ENCODE measurements at places on chromosomes 1 and 21. TPM values are rescaled to one million over a fixed set of nuclear protein-coding genes. Genes with fewer than 3 reads are reported as not detected.
A peak's percentile ranks its signal among the peaks of the same experiment; 100 is the strongest.

DNA sequence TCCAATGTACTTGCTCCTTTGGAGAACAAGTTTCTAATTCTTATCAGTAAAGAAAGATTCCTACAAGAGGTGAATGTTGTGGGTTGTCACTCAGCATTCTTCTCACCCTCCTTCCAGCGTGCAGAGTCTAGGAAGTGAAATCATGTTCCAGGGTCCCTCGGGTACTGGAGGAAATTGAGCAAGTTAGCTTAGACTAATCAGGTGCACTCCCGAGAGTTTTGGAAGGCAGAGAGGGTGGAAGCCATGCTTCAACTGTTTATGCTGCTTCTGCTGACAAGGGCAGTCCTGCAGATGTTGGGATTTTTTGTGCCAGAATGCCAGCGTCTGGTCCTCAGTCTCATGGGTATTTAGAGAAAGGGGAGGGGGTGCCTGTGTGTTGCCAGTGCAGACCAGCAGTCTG lies 5.3 kb upstream of the C1orf115 start:
- H3K27ac ChIP-seq = no peak overlapping the region
- DNase-seq = no peak
- H3K4me1 ChIP-seq = peaks cover under 1% of the 10 kb centered on the region

DNA sequence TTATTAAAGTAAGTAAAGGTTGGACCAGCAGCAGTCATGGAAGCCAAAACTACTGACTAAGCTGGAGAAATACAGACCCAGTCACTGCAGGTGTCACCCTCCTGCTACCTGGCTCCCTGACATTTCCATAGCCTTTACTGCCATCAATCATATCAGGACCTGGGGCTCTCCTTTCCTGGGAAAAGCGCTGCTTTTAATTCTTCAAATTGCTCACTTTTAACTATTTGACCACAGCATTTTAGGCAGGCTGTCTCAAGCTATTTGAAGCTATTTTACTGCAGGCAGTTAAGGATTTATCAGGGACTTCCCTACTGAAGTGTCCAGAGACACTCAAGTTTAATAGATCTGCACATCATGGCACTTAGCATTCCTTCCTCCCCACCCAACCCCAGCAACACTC lies 4.1 kb downstream of the IVL start:
- no peaks in the 10 kb centered on the region for H3K4me1 ChIP-seq
- no peak overlapping the region for H3K4me3 ChIP-seq
- H3K27ac ChIP-seq = no peak overlapping the region
- H3K27me3 ChIP-seq = no peaks in the 10 kb centered on the region
- no peaks in the 10 kb centered on the region for H3K36me3 ChIP-seq

GRCh38 chr1:77218477-77219165 lies 609 bp downstream of the PIGK start:
- peaks cover 2% of the 10 kb centered on the region for H3K4me1 ChIP-seq
- DNase-seq = peak; percentile 19
- H3K27me3 ChIP-seq = no peaks in the 10 kb centered on the region
- no peaks in the 10 kb centered on the region for H3K36me3 ChIP-seq
- H3K27ac ChIP-seq = peak overlapping the region; percentile 66

- H3K36me3 ChIP-seq = no peaks in the 10 kb centered on the region
- no peaks in the 10 kb centered on the region for H3K27me3 ChIP-seq
- no peaks in the 10 kb centered on the region for H3K4me1 ChIP-seq
Measured at GRCh38 chr1:178581351-178582303, 68.7 kb downstream of the TEX35 start.

- H3K36me3 ChIP-seq = no peaks in the 10 kb centered on the region
- peaks cover 5% of the 10 kb centered on the region for H3K4me1 ChIP-seq
- no peak overlapping the region for H3K4me3 ChIP-seq
- H3K27ac ChIP-seq = no peak overlapping the region
- no peak for DNase-seq
Measured at GRCh38 chr21:42120101-42120902, 49.2 kb downstream of the UMODL1 start.

DNA sequence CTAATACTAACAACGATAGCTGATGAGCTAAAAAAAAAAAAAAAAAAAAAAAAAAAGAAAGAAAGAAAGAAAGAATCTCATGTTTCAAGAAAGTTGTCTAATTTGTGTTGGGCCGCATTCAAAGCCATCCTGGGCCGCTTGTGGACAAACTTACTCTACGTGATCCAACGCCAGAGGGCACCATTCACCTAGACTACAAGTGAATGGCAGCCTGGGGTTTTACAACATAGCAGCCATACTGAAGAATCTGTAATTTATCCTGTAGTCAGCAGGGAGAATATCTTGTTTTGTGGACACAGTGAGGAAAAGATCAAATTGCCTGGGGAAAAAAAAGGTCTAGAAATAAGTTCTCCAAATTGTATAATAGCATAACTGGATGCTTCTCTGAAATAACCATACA lies 47.0 kb downstream of the CYP2J2 start:
- no peaks in the 10 kb centered on the region for H3K4me1 ChIP-seq
- DNase-seq = peak; percentile 45
- no peak overlapping the region for H3K4me3 ChIP-seq
- H3K27ac ChIP-seq = no peak overlapping the region
- no peaks in the 10 kb centered on the region for H3K36me3 ChIP-seq

DNA sequence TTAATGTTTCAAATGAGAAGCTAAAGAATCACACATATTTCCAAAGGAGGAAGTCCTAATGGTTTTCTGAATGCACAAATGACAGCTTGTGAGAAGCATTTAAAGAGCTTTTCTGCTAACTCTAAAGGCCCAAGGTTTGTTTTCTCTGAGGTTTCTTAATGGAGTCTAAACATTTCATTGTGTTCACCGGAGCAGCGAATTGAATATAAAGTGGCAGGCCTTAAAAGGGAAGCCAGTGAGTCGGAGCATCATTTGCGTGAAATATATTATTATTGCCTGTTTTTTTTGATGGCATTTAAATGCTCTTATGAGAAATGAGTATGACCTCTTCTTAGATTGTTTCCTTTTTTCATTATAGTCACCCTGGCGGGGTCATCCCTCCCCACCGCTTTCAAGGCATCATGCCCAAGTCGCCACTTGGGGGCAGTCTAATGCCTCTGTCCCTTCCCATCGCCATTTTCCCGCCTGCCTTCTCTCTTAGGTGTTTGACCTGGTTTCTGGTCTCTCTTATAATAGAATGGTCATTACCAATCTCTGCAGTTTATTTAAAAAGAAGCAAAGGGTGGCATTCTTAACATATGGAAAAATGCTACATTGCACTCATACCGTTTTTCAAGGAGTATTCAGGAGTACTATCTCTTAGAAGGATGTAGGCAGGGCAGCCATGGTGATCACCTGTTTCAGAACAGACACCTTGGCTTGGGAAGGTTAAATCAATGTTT lies 25.3 kb upstream of the OVAAL start:
- no peaks in the 10 kb centered on the region for H3K36me3 ChIP-seq
- no peak overlapping the region for H3K27ac ChIP-seq
- H3K27me3 ChIP-seq = no peaks in the 10 kb centered on the region
- H3K4me1 ChIP-seq = no peaks in the 10 kb centered on the region
- H3K4me3 ChIP-seq = no peak overlapping the region

- peaks cover 29% of the 10 kb centered on the region for H3K27me3 ChIP-seq
- H3K4me1 ChIP-seq = peaks cover 26% of the 10 kb centered on the region
- peak; percentile 96 for DNase-seq
- no peaks in the 10 kb centered on the region for H3K36me3 ChIP-seq
Measured at GRCh38 chr1:174968750-174969244, 30.9 kb upstream of the CACYBP start.

- no peak for DNase-seq
- no peaks in the 10 kb centered on the region for H3K27me3 ChIP-seq
- no peak overlapping the region for H3K4me3 ChIP-seq
- H3K4me1 ChIP-seq = no peaks in the 10 kb centered on the region
Measured at GRCh38 chr1:182739545-182739944, 50.0 kb upstream of the NPL start.

- no peak overlapping the region for H3K27ac ChIP-seq
- H3K36me3 ChIP-seq = peaks cover 14% of the 10 kb centered on the region
- no peaks in the 10 kb centered on the region for H3K4me1 ChIP-seq
- no peak overlapping the region for H3K4me3 ChIP-seq
- H3K27me3 ChIP-seq = no peaks in the 10 kb centered on the region
Measured at GRCh38 chr1:229448845-229449244, 15.0 kb upstream of the ACTA1 start.

GRCh38 chr1:195663549-195664280 lies 944.5 kb downstream of the KCNT2 start:
- peak; percentile 84 for DNase-seq
- no peak overlapping the region for H3K27ac ChIP-seq
- H3K4me1 ChIP-seq = no peaks in the 10 kb centered on the region
- H3K27me3 ChIP-seq = no peaks in the 10 kb centered on the region
- H3K4me3 ChIP-seq = no peak overlapping the region

GRCh38 chr1:81452693-81453366 lies 347.9 kb upstream of the ADGRL2 start:
- H3K27ac ChIP-seq = no peak overlapping the region
- H3K4me3 ChIP-seq = no peak overlapping the region
- no peaks in the 10 kb centered on the region for H3K36me3 ChIP-seq
- DNase-seq = peak; percentile 2
- H3K4me1 ChIP-seq = peaks cover 8% of the 10 kb centered on the region
- H3K27me3 ChIP-seq = no peaks in the 10 kb centered on the region

- no peak overlapping the region for H3K27ac ChIP-seq
- H3K4me1 ChIP-seq = peaks cover 11% of the 10 kb centered on the region
- peaks cover 12% of the 10 kb centered on the region for H3K36me3 ChIP-seq
Measured at GRCh38 chr1:22892789-22893188, 79.9 kb downstream of the LACTBL1 start.

GRCh38 chr21:41621513-41621912 lies 113.6 kb upstream of the TMPRSS2 start:
- H3K27ac ChIP-seq = no peak overlapping the region
- DNase-seq = no peak
- no peak overlapping the region for H3K4me3 ChIP-seq
- H3K27me3 ChIP-seq = no peaks in the 10 kb centered on the region
- H3K36me3 ChIP-seq = no peaks in the 10 kb centered on the region
- peaks cover 13% of the 10 kb centered on the region for H3K4me1 ChIP-seq

DNA sequence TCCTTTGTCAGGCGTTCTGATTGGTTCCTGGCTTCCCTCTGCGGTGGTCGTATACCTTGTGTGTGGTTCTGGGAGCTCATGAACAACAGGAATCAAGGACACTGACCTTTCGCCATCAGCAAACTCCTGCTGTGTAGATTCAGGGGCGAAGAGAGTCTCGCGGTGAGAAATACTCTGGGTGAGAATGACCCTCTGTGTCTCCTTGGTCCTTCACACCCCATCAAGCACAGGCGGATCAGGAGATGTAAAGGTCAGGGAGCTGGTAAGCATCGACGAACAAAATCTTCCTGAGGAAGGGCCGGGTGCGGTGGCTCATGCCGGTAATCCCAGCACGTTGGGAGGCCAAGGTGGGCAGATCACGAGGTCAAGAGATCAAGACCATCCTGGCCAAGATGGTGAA lies 207.2 kb downstream of the KIF26B start:
- H3K27me3 ChIP-seq = no peaks in the 10 kb centered on the region
- no peak overlapping the region for H3K4me3 ChIP-seq
- no peak overlapping the region for H3K27ac ChIP-seq
- no peak for DNase-seq

GRCh38 chr1:71448444-71448843 lies 367.6 kb upstream of the ZRANB2 start:
- no peak overlapping the region for H3K4me3 ChIP-seq
- H3K36me3 ChIP-seq = no peaks in the 10 kb centered on the region
- no peak for DNase-seq
- no peak overlapping the region for H3K27ac ChIP-seq

SH2D2A gene
- total RNA-seq = 0.89 TPM

LCE6A gene
- total RNA-seq = not detected

HIVEP3 gene
- total RNA-seq = 9.4 TPM

LCE1F gene
- not detected for total RNA-seq

MSH4 gene
- total RNA-seq = 0.34 TPM

C1orf53 gene
- total RNA-seq = 6.8 TPM

SYPL2 gene
- 0.77 TPM for total RNA-seq

CRNN gene
- not detected for total RNA-seq

FCAMR gene
- not detected for total RNA-seq

FGGY gene
- 8.3 TPM for total RNA-seq

C1orf21 gene
- 15.1 TPM for total RNA-seq

COL8A2 gene
- total RNA-seq = 10.8 TPM

SPATA6 gene
- 8.2 TPM for total RNA-seq
